Activated naive CD8-positive, alpha-beta T cell treated with anti-CD3 and anti-CD28 coated beads, Interleukin-2, amount 10 ng/mL, durations not matched to agents 7 days and 5 days (primary cell): ENCODE measurements at places on chromosomes 3 and 15. TPM values are rescaled to one million over a fixed set of nuclear protein-coding genes. Genes with fewer than 3 reads are reported as not detected.

- no peak for DNase-seq
Observed at GRCh38 chr3:114519415-114519814, 225.6 kb downstream of the TIGIT start.

DNA sequence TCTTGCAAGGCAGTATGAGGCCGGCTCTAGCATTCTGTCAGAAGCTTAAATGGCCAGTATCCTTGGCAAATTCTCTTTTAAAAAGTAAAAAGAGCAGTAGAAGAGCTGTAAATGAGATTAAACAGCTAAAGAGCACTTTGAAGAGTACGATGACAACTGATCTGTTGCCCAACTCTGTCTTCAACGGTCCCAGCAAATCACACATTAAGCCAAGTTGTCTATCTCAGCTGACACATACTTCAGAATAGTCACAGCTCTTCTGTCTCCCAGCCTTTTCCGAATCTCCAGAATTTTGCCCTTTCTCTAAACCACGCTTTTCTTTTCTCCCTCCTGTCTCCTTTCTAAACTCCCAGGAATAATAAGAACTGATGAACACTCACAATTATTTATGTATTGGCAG lies 51.7 kb downstream of the PRICKLE2 start:
- no peak for DNase-seq

Gene ANKRD34C
- total RNA-seq, result not detected

- DNase-seq, result no peak
Observed at GRCh38 chr3:9153904-9154619, 95.4 kb downstream of the SRGAP3 start.

- no peak for DNase-seq
Observed at GRCh38 chr3:105473521-105474223, 107.0 kb downstream of the ALCAM start.
